ENCODE measurements at places on chromosomes 2 and 18. TPM values are rescaled to one million over a fixed set of nuclear protein-coding genes. Genes with fewer than 3 reads are reported as not detected.

SUCLG1 gene
- 40.2 TPM for total RNA-seq

SCYGR4 gene
- total RNA-seq, result not detected

PELI1 gene
- 88.7 TPM for total RNA-seq

KATNAL2 gene
- total RNA-seq, result 39.9 TPM

DNAH6 gene
- 2.6 TPM for total RNA-seq

NMUR1 gene
- 0.52 TPM for total RNA-seq

MARCO gene
- not detected for total RNA-seq

FAP gene
- total RNA-seq, result not detected

RBBP8 gene
- total RNA-seq, result 64.8 TPM

ALKAL2 gene
- not detected for total RNA-seq

CAPG gene
- 23.9 TPM for total RNA-seq

CXCR1 gene
- total RNA-seq, result not detected

SCN7A gene
- total RNA-seq, result 1.0 TPM

FBLN7 gene
- 18.4 TPM for total RNA-seq

LGALSL gene
- 31.1 TPM for total RNA-seq

LYPD6 gene
- 4.1 TPM for total RNA-seq

YWHAQ gene
- total RNA-seq, result 468 TPM

DSC1 gene
- total RNA-seq, result not detected

UGGT1 gene
- 56.3 TPM for total RNA-seq

IL1RL2 gene
- not detected for total RNA-seq

AGPS gene
- total RNA-seq, result 49.6 TPM

CRYGD gene
- total RNA-seq, result not detected

FAM110C gene
- total RNA-seq, result 0.50 TPM

XDH gene
- 5.0 TPM for total RNA-seq

UGT1A1 gene
- total RNA-seq, result not detected

CCDC68 gene
- total RNA-seq, result not detected

REG1B gene
- not detected for total RNA-seq

TCF7L1 gene
- 1.0 TPM for total RNA-seq

VSNL1 gene
- total RNA-seq, result 54.5 TPM

SRSF7 gene
- total RNA-seq, result 275 TPM

SLC5A6 gene
- 88.9 TPM for total RNA-seq

KCNK3 gene
- total RNA-seq, result not detected

LAMA3 gene
- 0.47 TPM for total RNA-seq

ABCG8 gene
- total RNA-seq, result not detected

MATN3 gene
- 1.7 TPM for total RNA-seq

VWC2L gene
- not detected for total RNA-seq

DOK6 gene
- total RNA-seq, result 0.43 TPM

FKBP1B gene
- 58.6 TPM for total RNA-seq

PROKR1 gene
- 2.1 TPM for total RNA-seq

AGXT gene
- total RNA-seq, result not detected

RBM43 gene
- total RNA-seq, result 1.1 TPM

GKN2 gene
- total RNA-seq, result not detected

GPR17 gene
- total RNA-seq, result not detected

SPC25 gene
- total RNA-seq, result 38.9 TPM

IL36RN gene
- total RNA-seq, result not detected

MC2R gene
- total RNA-seq, result not detected

LDLRAD4 gene
- total RNA-seq, result 0.65 TPM

PSMA8 gene
- total RNA-seq, result not detected

CFAP53 gene
- 0.36 TPM for total RNA-seq

DLX1 gene
- total RNA-seq, result not detected

SMCHD1 gene
- 127 TPM for total RNA-seq

All from neural progenitor cell (in vitro differentiated cells).